ENCODE measurements at places on chromosomes 5 and 9. TPM values are rescaled to one million over a fixed set of nuclear protein-coding genes. Genes with fewer than 3 reads are reported as not detected.

DNA sequence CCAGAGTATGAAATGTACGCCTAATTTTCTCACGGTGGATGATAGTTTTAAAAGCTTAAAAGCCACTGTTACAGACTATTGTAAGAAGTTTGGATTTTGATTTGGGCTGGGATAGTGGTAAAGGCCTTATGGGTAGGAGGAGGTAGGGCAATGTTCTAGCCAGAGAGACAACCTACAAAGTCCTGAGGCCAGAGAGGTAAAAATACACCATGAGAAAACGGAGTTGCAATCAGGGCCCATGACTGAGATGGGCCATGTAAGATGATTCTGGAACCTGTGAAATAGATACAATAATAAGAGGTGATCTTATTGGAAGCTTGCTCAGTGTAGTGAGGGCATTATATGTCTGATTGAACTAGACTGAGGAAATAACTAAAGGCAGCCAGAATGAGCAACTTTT lies 188.8 kb downstream of the RFX3 start:
- no peak for DNase-seq

GRCh38 chr5:82754759-82755158 lies 322.4 kb downstream of the TMEM167A start:
- no peak for DNase-seq

DNA sequence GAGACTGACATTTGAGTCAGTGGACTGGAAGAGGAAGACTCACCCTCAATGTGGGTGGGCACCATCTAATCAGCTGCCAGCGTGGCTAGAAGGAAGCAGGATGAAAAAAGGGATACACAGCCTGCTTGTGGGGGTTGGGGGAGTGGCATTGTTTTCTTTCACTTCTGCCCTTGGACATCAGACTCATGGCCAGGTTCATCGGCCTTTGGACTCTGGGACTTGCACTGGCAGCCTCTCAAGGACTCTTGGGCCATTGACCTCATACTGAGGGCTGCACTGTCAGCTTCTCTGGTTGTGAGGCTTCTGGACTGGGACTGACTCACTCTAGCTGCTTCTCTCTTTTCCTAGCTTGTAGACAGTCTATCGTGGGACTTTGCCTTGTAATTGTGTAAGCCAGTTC lies 374.9 kb downstream of the TLE1 start:
- no peak for DNase-seq

DNA sequence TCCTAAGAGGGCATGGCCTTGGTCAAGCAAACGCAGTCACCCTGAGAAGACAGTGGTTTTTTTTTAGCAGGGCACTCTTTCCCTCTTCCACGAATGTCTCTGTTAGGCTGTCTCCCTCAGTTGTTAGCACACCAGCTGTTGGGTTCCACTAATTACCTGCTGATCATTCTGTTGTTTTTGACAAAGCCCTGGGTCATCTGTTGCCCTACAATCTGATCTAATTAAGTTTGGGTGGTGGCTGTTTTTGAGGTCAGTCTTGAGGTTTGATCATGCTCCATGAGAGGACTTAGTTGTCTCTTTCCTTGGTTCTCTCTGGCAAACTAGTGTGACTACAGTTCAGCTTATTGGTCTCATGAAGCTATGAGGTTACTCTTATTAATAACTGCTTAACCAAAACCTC lies 5.0 kb upstream of the PTPDC1 start:
- no peak for DNase-seq

- DNase-seq, result no peak
Measured at GRCh38 chr5:120258123-120258522, 206.0 kb upstream of the PRR16 start.

DNA sequence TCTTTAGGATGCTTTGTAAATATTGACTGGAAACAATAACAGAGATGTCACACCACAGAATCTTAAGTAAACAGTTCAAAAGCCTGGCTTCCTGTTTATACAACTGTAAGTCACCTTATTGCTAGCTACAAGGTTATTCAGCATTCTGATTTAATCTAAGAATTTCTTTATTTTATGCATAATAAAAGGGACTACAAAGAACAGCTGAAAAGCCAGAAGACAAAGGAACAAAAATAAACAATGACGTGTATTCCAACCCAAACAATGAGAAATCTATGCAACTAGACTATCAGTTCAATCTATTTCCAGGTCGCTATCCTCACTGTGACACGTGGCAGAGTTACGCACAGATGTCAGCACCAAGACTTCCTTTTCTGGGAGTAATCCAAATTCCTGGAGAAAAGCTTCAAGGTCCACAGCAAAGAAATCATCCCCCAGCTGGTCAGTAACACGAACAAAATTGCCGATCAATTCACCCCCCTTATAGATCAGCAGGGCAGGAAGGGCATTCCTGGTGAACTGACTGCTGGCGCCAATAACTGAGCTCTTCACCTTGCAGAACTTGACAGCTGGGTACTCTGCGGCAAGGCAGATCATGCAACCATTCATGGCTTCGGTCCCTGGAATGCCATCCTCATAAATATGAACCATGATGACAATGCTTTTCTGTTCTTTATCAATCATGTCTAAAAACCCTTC lies 8.4 kb downstream of the PDCL start:
- DNase-seq, result no peak

DNA sequence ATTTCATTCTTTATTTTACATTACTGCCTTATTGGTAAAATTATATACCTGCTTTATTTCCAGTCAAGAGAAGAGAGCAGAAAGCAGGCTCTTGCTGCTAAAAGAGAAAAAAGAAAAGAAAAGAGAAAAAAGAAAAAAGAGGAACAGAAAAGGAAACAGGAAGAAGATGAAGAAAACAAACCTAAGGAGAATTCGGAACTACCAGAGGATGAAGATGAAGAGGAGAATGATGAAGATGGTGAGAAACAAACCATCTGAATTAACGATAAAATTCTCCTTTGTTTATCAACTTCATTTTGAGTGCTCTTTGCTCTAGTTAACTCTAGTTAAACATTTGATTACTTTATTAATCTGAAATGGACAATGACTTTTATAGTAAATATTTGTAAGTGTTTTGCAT lies 23.5 kb upstream of the EIF4EBP3 start:
- no peak for DNase-seq

GRCh38 chr9:74920944-74921626 lies 31.6 kb downstream of the C9orf40 start:
- no peak for DNase-seq

DNA sequence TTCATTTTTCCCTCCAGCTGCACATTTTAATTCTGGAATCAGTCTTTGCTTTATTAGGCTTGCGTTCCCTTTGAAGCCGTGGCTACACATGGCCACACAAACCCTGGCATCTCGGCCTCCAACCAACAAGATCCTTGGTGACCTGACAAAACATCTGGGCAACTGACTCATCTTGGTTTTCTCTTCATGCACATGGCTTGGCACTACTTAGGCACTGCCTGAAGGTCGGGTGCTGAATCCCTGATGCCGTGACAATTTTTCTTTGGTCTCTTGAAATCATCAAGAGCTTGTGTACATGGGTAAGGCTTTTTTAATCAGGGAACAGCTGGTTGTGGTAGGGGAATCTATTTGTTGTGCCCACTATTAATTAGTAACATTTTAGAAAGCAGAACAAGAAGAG lies 16.0 kb upstream of the PAPPA start:
- no peak for DNase-seq

SPATA31A3 gene
- total RNA-seq, result not detected

MARVELD2 gene
- total RNA-seq, result 0.62 TPM

PPP2R2B gene
- total RNA-seq, result 7.9 TPM

IFNA13 gene
- total RNA-seq, result not detected

LRRC70 gene
- 2.2 TPM for total RNA-seq

PCDHB14 gene
- 4.4 TPM for total RNA-seq

ENTREP1 gene
- total RNA-seq, result 25.1 TPM

PCDHA8 gene
- not detected for total RNA-seq

Data from cardiac septum (tissue), 1 donor.